ENCODE measurements at places on chromosomes 2 and 18.
A peak's percentile ranks its signal among the peaks of the same experiment; 100 is the strongest.

GRCh38 chr2:97754690-97755346 lies 41.4 kb downstream of the ZAP70 start:
- DNase-seq: no peak

GRCh38 chr2:50649626-50650402 lies 382.1 kb downstream of the NRXN1 start:
- DNase-seq: no peak

- DNase-seq: no peak
Measured at GRCh38 chr2:20170704-20171250, 54.2 kb downstream of the SDC1 start.

- DNase-seq: no peak
Measured at GRCh38 chr2:83113953-83114352, 1345.1 kb downstream of the SUCLG1 start.

GRCh38 chr2:165610591-165611029 lies 141.1 kb downstream of the CSRNP3 start:
- DNase-seq: no peak

DNA sequence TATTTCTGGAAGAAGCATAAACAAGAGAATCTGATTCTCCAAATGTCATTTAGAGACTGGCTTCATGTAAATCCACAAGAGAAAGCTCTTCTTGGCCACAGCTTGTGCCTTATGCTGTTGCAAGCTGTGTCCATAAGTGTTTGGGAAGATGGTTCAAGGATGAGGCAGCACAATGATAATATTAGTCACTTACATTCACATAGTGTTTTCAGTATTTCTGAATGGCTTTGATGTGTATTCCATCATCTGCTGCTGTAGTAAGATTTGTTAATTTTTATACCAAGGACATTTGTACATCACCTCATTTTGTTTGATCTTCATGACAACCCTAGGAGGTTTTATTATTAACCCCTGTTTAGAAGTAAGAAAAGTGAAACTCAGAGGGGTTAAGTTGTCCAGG lies 29.9 kb downstream of the CREG2 start:
- DNase-seq: no peak

DNA sequence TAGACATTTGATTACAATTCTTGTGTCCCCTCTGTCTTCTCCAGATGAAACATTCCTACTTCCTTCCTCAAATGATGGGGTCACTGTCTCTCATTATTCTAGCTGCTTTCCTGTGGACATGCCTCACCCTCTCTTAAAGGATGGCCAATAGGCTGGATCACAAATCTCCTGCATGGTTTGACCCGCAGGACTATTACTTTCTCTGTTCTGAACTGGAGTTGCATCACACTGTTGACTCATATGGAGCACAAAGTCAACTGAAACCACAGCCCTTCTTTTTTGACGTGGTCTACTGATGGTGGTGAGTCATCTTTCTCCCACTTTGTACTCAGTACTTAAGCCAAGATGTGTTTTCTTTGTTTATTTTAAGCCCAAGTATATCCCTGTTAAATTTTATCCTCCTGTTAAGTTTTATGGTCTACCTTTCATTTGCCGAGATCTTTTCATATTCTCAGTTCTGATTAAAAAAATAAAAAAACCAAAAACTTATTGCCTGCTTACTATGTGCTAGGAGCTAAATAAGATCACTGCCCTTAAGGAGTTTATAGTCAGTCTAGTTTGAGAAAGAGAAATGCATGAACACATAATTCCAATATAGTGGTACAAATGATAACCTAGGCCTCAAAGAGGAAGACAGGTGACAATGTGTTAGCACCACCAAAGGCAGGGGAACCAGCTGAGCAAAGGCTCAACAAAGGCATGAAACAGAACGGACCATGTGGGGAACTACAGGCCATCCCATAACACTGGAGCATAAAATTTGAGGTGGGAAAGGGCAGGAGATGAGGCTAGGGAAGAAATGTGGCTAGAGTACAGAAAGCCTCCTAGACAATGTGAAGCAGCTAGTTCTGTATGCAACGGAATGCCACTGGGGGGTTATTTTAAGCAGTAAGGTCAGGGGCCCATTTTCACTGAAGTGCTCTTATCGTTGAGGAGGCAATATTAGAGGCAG lies 67.6 kb upstream of the ZFP36L2 start:
- peak; percentile 15 for DNase-seq

- peak; percentile 23 for DNase-seq
Measured at GRCh38 chr2:96320728-96321622, 4.1 kb upstream of the ITPRIPL1 start.

GRCh38 chr18:46060359-46060841 lies 11.7 kb downstream of the PSTPIP2 start:
- DNase-seq: no peak

DNA sequence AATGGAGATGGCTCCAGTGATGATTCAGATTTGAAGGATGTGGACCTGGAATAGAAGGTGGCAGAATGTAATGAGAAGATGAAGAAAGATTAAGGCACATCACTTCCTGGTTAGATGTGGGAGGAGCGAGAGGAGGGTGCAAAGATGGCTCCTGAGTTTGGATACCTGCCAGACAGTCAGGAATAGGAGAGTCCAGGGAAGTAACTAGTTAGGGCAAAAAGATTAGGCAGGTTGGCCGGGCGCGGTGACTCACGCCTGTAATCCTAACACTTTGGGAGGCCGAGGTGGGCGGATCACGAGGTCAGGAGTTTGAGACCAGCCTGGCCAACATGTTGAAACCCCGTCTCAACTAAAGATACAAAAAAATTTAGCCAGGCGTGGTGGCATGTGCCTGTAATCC lies 5.6 kb downstream of the C2orf74 start:
- no peak for DNase-seq

- no peak for DNase-seq
Measured at GRCh38 chr18:46601141-46601805, 55.7 kb downstream of the LOXHD1 start.

- no peak for DNase-seq
Measured at GRCh38 chr2:19898592-19899329, 3.0 kb downstream of the TTC32 start.

DNA sequence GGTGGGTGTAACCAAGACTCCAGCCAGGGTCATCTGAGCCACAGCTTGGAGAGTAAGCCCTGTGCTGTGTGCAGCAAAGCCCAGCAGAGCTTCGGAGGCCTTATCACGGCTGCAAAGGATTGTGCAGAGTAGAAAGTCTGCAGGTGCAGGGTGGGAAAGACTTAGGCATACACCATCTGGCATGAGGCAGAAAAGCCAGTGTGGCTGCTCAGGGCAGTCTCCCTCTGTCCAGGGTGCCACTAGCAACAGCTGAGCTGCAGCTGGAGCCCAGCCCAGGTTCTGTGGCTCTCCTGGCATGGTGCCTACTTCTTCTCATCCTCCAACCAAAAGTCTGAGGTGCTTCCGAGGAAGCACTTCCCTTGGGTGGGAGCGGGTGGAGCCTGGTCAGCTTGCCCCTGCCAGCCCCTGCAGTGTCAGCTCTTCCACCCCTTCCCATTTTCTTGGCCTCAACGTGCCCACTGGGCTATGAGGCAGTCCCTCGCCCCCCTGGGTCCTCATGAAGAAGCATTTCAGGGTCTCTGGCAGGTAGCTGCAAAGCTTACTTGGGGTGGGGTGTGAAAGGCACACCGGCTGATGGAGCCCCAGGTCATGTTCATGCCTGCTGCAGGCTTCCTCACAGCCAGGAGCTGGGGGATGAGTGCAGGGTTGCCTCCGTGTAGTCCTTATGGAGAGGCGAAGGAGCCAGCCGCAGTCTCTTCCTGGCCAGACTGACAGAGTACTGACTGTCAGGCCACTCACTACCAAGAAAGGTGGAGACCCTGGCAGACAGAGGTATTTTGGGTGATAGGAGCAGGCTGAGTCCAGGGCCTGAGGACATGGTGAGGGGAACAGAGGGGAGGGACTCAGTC lies 4.8 kb downstream of the AMER3 start:
- DNase-seq: no peak

DNA sequence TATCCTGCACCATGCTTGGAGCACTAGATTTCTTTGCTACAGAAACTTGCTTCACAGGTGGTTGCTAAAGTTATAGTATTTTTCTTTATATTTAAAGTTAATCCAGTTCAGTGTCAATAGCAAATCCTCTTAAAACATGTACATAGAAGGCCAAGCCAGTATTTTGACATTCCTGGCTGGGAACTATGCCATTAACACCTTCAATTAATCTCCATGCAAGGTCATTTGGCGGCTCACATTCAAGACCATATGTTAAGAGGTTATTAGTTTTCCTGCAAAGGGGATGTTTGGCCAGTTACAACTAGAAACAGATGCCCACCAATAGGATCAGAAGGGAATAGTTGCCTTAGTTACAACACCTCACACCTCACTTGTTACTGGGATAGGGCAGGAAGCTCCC lies 261.3 kb upstream of the MEIS1 start:
- DNase-seq: no peak

DNA sequence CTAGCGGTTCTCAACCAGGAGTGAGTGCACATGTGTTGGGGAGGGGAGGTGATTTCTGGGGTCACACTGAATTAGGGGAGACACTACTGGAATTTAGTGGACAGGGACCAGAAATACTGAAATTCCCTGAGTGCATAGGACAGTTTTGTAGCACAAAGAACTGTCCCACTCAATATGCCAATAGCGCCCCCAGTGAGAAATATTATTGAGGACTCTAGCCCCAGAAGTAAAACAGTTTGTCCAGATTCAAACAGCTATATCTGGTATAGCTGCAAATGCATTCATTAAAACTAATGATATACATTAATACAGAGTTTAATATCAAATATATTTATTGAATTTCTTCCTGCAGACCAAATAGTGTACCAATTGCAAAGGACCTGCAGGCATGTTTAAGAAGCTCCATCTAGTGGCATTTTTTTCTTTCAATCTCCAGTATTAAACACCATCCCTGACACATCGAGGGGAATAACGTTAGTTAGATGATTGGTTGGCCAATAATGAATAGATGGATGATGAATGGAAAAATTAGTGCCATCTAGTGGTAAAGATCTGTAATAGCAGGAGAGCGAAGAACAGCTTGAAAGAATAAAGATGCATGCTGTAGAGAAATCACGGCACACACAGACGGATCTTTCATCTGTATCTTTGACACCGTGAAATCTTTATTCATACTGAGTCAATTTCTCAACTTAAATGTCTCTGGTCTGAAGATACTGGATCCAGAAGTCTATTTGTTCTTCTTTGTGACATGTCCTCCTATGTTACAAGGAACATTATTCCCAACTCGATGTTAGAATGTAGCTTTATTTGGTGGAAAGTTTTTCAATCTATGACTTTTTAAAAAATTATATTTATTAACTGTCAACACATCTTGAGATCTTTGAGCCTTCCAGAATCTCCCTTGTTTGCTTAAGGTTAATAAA lies 62.5 kb downstream of the DHRS9 start:
- DNase-seq: no peak

GRCh38 chr2:54122939-54123338 lies 7.5 kb downstream of the ACYP2 start:
- DNase-seq: no peak

DNA sequence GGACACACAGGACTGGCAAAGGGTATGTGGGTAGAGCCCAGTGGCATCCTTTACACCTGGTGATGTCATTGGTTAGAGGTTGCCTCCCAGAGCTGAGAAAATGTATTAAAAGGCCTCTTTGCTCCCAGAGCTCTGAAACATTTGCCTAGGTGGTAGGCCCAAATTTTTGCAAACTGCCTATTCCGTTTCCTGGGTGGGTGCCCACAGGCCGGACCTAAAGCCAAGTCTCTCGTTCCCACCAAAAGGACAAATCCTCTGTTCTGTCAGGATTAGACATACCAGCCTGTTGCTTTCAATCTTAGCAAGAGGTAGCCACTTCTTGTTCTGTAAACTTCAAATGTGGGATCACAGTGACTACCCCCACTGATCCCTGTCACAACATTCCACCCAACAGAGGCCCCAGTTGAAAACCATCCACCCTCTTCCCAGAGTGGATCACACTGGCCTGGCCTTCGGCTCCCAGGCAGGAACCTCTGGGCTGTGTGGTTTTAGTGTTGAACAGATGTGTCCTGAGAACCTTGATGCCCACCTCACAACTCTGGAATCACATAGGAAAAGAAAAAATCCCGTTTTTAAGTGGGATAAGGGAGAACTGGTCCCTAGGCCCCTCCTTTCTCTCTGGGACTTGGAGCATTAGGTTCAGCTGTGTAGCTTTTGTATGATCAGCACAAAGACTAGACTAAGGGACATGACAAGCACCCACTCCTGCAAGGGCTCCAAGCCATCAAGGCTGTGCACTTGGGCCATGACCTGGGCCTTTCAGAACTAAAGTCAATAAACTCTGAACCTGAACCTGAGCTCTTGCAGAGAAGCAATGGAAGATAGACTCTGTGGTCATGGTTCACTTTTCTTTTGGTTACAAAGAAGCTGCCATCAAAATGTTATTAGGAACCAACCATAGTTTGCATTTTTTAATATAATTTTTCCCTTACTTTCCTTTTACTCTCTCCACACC lies 211.3 kb downstream of the CYP26B1 start:
- no peak for DNase-seq

DNA sequence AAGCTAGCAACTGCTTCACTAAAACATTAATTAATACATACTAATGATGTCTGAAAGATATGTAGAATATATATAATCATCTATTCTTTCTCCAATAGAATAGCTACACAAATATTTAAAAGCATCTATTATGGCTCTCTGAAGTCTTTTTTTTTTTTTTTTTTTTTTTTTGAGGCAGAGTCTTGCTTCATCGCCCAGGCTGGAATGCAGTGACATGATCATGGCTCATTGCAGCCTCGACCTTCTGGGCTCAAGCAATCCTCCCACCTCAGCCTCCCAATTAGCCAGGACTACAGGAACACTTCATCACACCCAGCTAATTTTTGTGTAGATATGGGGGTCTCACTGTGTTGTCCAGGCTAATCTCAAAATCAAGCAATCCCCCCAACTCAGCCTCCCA lies 120.4 kb upstream of the KYNU start:
- DNase-seq: no peak

- no peak for DNase-seq
Measured at GRCh38 chr2:12731701-12732280, 15.1 kb downstream of the TRIB2 start.

GRCh38 chr2:46704593-46704992 lies 211.0 kb downstream of the MCFD2 start:
- no peak for DNase-seq

GRCh38 chr2:142180820-142181533 lies 50.2 kb upstream of the LRP1B start:
- no peak for DNase-seq

- no peak for DNase-seq
Measured at GRCh38 chr18:6729247-6730091, at the start of gene ARHGAP28. Gene ARHGAP28, plus strand, starts transcription at chr18:6729716. Its CDS starts 106 bp downstream, at chr18:6729822.
